ENCODE measurements at places on chromosomes 7 and 10.

GRCh38 chr10:59085054-59085453 lies 91.4 kb upstream of the PHYHIPL start:
- no peak for DNase-seq

- DNase-seq = no peak
Observed at GRCh38 chr7:54615537-54615936, 73.4 kb downstream of the VSTM2A start.

- DNase-seq = no peak
Observed at GRCh38 chr7:69047151-69047754, 551.0 kb upstream of the AUTS2 start.

DNA sequence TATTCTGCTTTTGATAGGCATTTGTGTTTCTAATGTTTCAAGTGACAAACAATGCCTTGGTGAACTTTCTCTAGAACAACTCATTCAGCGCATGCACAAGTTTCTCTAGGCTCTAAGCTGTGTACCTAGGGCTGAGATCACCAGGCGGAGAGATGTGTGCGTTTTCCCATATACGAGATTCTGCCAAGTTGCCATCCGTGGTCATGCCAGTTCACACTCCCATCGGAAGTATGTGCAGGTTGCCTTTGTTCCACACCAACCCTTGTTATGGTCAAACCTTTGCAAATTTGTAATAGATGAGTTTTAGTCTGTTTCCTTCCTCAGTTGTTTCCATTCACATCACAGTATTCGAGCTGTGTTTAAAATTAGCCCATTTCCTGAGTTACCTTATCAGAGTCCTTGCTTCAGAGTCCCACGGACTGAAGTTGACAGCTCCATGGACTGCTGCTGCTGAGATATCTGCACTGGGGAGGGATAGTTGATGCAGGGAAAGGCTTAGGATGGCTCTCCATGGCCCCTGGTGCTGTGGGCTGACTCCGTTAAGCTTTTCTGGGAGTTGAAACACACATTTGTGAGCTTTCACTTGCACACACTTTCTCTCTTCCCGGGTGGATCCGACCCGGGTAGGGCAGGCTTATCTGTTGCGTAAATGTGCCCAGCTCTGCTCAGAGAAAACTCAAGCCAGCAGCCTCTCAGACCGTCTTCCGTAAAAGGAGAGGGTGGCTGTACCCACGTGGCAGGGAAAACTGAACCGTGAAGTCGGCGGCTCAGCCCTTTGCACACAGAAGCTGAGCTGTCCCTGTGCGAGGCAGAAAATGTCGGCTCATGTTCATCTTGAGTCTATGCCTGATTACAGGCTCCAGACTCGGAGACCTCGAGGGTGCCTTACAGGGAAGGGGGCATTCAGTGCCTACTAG lies 49.4 kb downstream of the HK1 start:
- peak; percentile 22 for DNase-seq

GRCh38 chr7:141436139-141436538 lies 115.1 kb upstream of the AGK start:
- no peak for DNase-seq

DNA sequence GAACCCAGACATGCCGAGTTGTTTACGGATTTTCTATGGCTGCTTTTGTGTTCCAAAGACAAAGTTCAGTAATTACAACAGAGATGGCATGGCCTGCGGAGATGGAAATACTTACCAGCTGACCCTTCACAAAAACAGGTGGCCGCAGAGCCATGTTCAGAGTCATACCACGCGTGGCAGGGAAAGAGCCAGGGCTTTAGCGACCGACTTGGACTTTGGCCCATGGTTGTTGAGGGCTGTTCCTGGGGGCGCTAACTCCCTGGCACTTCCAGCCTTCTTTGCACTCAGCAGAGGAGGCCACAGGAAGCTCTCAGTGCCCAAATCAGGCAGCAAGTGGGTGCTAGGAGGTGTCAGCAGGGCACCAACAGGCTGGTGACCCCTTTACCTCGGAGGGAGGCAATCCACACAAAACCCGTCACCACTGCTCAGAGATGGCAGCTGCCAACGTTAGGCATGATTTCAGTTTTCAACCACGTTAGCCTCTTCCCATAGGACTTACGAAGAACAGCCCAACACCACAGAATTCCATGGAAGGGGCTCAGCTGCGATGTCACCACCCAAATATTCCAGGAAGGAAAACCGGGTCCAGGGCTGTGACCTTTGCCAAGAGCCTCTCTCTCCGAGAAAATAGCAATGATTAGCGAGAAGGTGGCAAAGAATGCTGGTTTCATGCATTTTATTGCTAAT lies 21.4 kb upstream of the CNPY1 start:
- no peak for DNase-seq

DNA sequence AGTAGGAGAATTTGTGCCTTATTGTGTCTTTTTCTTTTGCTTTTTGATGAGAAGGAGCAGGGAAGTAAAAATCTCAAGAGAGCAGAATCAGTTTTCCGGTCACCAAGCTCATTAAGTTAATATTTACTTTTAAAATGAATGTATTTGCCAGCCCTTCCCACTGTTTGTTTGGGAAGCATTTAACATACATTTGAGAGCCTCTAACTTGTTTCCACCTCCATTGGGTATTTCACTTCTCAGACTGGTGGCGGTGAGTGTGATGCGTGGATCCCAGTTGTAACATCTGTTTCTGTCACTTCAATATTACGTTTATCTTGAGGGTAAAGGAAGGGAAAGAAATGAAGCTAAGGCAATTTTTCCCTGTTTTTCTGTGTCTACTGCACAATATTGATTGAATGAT lies 22.8 kb downstream of the CDK14 start:
- no peak for DNase-seq
